ENCODE measurements at places on chromosomes 1 and 21.

DNA sequence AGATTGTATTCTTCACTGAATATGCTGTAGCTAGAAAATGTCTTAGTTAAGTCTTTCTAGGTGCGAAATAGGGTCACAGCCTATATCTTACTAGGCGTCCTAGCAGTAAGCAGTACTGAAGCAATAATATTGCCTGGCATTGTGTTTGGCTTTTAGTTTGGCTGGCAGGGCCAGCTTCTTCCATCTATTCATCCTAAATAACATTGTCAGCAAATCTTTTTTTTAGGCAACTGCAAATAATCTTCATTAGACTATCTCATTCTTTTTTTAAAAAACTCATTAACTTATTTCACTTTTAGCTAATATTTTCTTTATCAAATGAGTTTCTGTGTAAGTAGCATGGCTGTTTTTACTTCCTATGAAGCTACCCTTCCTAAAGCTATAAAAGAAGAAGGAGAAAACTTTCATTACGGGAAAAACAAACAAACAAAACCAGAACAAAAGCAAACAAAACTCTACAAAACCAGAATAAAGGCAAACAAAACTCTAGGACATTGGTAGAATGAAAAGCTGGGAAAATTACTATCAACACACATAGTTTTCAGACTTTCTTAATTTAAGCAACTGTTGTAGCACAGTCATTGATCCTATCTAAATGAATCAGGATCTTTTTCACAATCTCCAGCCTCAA lies 506.0 kb downstream of the DPYD start:
- DNase-seq, result no peak

GRCh38 chr1:41666981-41667631 lies 182.6 kb upstream of the EDN2 start:
- DNase-seq, result no peak

GRCh38 chr1:197787056-197787455 lies 11.8 kb upstream of the DENND1B start:
- no peak for DNase-seq

GRCh38 chr1:221468546-221468945 lies 273.3 kb downstream of the DUSP10 start:
- DNase-seq, result no peak

GRCh38 chr1:53093778-53094532 lies 31.9 kb downstream of the PODN start:
- no peak for DNase-seq

Measured in GM04504 (cell line).